Activated CD8-positive, alpha-beta memory T cell treated with anti-CD3 and anti-CD28 coated beads for 36 hours (primary cell): ENCODE measurements at places on chromosomes 1 and 21. TPM values are rescaled to one million over a fixed set of nuclear protein-coding genes. Genes with fewer than 3 reads are reported as not detected.

Gene ZBTB21
- 34.1 TPM for total RNA-seq

Gene PLPPR4
- total RNA-seq, result not detected

Gene GPR89A
- total RNA-seq, result 30.8 TPM

Gene REN
- total RNA-seq, result not detected

Gene RIMS3
- 1.2 TPM for total RNA-seq

Gene F3
- 0.30 TPM for total RNA-seq

Gene CFHR4
- not detected for total RNA-seq

Gene CLIC6
- 0.52 TPM for total RNA-seq

Gene ADCY10
- not detected for total RNA-seq

Gene KCNH1
- not detected for total RNA-seq

Gene APCS
- total RNA-seq, result not detected

Gene TMPRSS15
- not detected for total RNA-seq

Gene FLG2
- total RNA-seq, result not detected
